Liver (tissue), 10 donors: ENCODE measurements at places on chromosomes 12 and 14. TPM values are rescaled to one million over a fixed set of nuclear protein-coding genes. Genes with fewer than 3 reads are reported as not detected.

DNA sequence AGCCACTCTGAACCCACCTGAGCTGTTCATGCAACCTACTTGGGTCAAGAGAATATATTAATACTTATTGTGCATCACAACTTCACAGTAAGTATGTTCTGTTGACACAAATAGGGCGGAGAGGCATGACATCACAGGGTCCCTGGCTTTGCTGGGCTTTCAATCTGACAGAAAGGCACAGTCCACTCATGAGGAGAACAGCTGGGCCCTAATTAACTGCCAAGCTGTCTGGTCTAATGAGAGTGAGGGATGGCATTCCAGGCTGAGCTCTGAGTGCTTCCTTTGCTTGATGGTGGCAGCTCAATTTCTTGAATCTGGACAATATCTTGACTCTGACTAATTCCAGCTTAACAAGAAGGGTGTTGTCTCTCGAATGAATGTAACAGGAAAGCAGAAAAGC lies 2.0 kb downstream of the EFCAB11 start:
- no peak overlapping the region for H3K4me3 ChIP-seq
- no peaks in the 10 kb centered on the region for H3K27me3 ChIP-seq
- H3K4me1 ChIP-seq, result peaks cover 22% of the 10 kb centered on the region

The PIWIL1 gene
- total RNA-seq, result not detected

DNA sequence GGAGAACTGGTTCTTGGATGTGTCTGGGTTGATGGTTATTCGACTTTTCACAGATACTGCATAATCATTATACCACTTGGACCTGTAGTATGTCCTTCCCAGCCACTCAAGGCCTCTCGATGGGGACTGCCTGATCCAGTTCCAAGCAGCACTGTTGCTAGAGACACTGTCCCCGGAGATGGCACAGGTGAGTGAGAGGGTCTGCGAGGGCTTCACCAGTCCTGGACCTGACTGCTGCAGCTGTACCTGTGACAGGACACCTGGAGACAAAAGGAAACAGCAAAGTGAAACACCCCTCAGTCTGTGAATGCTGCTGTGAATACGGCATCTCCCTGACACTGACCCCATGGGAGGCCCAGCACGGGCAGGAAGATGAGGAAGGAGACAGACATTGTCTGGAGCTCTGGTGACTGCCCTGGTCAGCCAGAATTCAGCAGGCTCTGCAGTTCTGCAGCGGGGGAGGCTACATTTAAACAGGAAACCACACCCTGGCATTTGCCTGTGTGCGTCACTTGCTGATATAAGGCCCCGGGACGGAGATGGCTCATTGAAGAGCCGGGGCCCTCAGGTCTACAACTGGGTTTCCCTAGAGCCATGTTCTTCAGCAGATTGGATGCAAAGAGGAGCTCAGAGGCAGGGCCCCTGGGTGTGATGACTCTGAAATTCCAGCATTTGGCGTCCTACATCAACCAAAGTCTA lies 413.6 kb downstream of the TMEM121 start:
- peaks cover 11% of the 10 kb centered on the region for H3K4me1 ChIP-seq
- DNase-seq, result no peak
- no peak overlapping the region for H3K27ac ChIP-seq

The DPPA3 gene
- not detected for total RNA-seq

The SERPINA12 gene
- not detected for total RNA-seq

The KRT5 gene
- total RNA-seq, result not detected

The KRT6C gene
- total RNA-seq, result 0.61 TPM

DNA sequence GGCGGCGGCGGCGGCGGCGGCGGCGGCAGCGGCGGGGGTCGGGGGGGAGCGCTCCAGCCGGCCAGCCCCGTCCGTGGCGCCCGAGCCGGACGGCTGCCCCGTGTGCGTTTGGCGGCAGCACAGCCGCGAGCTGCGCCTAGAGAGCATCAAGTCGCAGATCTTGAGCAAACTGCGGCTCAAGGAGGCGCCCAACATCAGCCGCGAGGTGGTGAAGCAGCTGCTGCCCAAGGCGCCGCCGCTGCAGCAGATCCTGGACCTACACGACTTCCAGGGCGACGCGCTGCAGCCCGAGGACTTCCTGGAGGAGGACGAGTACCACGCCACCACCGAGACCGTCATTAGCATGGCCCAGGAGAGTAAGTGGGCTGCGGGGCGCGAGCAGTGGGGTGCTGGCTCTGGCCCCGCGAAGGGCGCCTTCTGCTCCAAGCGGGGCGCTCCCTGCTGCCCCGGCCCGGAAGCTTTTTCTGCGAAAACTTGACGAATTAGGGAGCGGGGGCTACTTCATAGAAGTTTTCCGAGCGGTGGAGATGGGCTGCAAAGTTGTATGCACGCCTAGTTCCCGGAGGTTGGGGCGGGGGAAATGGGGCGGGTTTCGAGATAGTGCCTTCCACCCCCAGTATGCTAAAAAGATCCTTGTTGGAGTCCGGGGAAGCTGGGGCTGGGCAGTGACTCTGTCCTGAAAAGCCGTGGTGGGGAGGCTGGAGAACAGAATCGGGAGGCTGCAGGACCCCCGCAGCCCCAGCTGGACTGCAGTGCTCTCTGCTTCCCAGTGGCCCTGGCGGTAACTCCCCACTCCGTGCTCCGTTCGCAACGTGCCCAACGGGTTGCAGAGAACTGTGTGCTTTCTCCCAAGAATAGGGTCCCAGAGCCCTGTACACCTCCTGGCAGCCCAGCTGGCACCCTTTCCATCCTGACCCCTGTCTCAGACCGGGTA lies 751 bp downstream of the GDF11 start:
- peak overlapping the region; percentile 35 for H3K4me3 ChIP-seq
- no peaks in the 10 kb centered on the region for H3K27me3 ChIP-seq
- H3K4me1 ChIP-seq, result peaks cover 9% of the 10 kb centered on the region
- H3K36me3 ChIP-seq, result no peaks in the 10 kb centered on the region
- DNase-seq, result no peak
- no peak overlapping the region for H3K27ac ChIP-seq

DNA sequence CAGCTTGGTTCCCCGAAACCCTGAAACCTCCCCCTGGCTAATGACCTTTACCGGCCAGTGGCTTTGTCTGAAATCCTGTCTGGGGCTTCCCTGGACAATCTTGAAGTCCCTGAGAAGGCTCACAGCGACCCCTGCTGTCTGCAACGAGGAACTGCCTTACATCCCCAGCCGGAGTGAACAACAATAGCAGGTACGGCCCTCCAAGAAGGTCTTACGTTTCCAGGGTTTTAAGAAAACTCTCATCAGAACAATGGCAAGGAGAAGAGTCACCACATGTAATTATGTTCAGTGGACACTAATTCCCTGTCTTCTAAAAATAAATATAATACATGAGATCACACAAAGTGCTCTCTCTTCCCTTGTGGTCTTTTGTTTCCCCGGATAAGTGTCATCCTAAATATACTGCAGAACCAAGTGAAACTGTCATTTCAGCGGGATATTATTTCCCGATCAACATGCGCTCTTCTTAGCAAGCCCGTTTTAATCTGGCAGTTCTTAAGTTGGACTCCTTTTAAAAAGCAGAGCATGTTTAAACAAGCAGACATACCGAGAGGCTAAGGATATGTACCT lies 53.3 kb downstream of the RBM19 start:
- H3K27ac ChIP-seq, result no peak overlapping the region
- peaks cover 58% of the 10 kb centered on the region for H3K36me3 ChIP-seq
- no peaks in the 10 kb centered on the region for H3K4me1 ChIP-seq
- H3K4me3 ChIP-seq, result no peak overlapping the region

DNA sequence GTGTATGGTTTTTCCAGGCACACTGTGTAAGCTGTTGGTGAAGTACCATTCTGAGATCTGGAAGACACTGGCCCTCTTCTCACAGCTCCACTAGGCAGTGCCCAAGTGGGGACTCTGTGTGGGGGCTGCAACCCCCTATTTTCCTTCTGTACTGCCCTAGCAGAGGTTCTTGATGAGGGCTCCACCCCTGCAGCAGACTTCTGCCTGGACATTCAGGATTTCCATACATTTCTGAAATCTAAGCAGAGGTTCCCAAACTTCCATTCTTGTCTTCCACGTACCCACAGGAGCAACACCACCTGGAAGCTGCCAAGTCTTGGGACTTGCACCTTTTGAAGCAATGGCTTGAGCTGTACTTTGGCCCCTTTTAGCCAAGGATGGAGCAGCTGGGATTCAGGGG lies 85.2 kb upstream of the PRMT8 start:
- no peak for DNase-seq
- no peak overlapping the region for H3K27ac ChIP-seq
- no peaks in the 10 kb centered on the region for H3K36me3 ChIP-seq
- H3K4me3 ChIP-seq, result no peak overlapping the region
- H3K27me3 ChIP-seq, result no peaks in the 10 kb centered on the region

The CPSF2 gene
- 18.4 TPM for total RNA-seq

DNA sequence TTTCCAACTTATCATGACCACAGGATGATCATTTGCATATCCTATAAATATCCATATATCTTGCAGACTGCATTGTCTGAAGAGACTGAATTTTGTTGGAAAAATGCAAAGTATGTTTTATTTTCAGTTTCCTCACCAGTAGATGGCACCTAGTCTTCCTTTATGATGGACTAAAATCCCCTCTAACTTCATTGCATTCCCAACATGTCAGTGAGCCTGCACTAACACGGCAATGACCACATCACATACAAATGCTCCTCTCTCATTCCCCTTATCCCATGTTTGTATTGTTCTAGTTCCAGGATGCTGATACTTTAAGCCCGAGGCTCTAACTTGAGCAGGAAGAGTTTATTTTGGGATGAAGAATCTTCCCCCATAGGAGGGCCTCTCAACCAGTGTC lies 24.7 kb upstream of the MYBPC1 start:
- no peaks in the 10 kb centered on the region for H3K36me3 ChIP-seq
- no peaks in the 10 kb centered on the region for H3K27me3 ChIP-seq
- DNase-seq, result no peak
- peaks cover 2% of the 10 kb centered on the region for H3K4me1 ChIP-seq
- no peak overlapping the region for H3K27ac ChIP-seq
- H3K4me3 ChIP-seq, result no peak overlapping the region

DNA sequence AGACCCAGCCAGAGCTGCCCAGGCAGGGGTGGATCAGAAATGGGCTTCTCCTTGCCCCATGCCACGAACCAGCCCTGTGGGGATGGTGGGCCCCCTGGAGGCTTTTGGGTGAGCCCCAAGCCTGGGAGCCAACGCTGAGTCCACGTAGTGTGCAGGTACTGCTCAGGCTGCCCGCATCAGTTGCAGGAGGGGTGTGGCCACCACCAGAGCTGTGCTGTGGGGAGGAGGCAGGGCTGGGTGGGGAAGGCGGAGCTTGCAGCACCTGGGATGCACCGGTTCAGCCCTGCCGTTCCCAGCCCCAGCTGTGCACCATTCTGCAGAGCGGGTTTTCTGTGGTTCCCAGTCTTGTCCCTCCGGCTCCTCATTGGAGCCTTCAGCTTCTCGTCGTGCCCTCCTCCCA lies 36.3 kb downstream of the IL31 start:
- no peaks in the 10 kb centered on the region for H3K27me3 ChIP-seq
- H3K36me3 ChIP-seq, result peaks cover 58% of the 10 kb centered on the region
- no peak overlapping the region for H3K4me3 ChIP-seq
- H3K4me1 ChIP-seq, result peaks cover 4% of the 10 kb centered on the region
- DNase-seq, result no peak
